Amniotic stem cell (primary cell): ENCODE measurements at places on chromosomes 13 and 19.

DNA sequence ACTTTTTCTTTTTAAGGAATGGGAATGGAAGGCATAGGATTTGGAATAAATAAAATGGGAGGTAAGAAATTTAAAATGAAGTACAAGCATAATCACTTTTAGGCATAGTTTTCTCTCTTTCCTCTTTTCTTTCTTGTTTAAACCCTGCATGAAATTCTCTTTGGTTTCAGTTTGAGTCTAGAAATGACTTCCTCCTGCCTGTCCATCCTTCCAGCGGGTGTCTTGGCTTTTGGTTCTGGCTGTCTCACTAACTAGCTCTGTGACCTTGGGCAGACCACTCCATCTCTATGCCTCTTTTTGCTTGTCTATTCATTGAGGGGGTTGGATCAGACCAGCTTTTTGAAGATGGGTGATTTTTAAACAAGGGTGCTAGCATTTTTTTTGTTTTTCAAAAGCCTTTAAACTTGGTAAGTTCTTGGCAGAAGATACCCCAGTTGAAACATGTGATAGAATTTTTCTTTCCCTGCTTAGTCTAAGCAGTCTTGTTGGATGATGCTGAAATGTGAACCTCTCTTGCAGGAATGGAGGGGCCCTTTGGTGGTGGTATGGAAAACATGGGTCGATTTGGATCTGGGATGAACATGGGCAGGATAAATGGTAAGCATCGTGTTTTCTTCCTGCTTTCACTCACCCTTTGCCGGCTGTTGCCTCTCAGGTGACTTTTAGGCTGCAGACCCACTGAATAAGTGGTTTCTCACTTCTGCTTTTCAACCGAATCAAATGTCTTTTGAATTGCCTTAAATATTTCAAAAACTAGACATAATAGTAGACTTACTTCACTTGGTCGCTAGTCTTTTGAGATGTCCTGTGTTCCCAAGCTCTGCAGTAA lies 28.6 kb downstream of the PRAM1 start:
- DNase-seq = no peak

- no peak for DNase-seq
These were observed 3.0 kb upstream of the TGFBR3L start for GRCh38 chr19:7911508-7912143.

- DNase-seq = no peak
These were observed 2.3 kb downstream of the SPACA4 start for GRCh38 chr19:48608798-48609263.

GRCh38 chr19:33231511-33231910 lies 5.9 kb upstream of the SLC7A10 start:
- DNase-seq = no peak

GRCh38 chr13:96671073-96671472 lies 323.2 kb downstream of the OXGR1 start:
- DNase-seq = no peak
